ENCODE measurements at places on chromosomes 2 and 18.

DNA sequence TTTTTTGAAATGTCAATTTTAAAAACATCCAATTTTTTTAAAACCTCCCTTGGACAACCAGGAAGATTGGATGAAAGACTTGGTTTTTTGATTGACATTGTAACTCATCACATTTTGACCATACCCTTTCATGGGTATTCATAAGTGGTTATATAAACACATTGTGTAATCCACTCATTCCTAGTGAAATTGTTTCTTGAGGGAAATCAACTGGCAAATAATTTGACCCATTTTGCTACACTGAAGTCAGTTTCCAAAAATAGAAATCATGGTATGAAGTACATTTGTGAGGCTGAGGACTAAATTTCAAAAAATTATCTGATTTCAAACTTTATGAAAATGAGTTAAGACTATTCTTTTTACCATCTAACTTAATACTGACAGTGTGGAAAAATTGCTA, 31.5 kb downstream of the FBXO48 start:
- DNase-seq = no peak

- DNase-seq = no peak
Observed at GRCh38 chr18:58898010-58898799, 33.5 kb downstream of the ZNF532 start.

GRCh38 chr2:110659248-110659647, 18.6 kb downstream of the BUB1 start:
- no peak for DNase-seq

DNA sequence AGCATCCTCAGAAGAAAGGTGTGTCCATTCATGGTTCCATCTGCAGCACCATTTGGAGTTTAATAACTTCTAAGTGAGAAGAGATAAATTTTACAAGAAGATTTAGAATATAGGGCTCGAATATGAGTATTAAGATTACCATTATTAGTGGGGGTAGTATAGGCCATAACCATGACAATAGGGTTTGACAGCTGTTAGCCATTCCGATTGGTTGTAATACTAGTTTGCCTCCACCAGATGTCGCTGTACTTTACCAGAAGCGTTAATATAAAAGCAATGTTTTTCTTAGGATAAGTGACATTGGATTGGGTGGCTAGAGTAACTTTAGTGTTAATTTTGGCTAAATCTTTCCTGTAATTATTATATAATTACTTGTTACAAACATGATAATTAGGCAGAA, 107.5 kb upstream of the SRD5A2 start:
- DNase-seq = no peak

DNA sequence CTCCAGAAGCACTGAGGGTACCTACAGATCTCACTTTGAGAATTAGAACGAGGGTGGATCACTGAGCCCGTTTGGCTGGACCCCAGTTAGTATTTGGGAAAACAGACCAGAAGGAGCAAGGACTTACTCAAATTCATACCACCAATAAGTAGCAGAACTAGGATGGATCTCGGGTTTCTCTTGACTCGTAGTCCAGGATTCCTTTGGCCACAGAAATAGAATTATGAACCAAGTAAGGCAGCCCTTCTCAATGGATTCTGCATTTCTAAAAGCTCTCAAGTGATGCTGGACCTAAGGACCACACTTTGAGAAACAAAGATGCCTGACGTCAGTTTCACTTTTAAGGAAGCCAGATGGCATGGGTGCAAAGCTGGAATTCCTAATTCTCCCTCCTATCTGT, 153.0 kb downstream of the KLHL29 start:
- no peak for DNase-seq

- no peak for DNase-seq
Observed at GRCh38 chr2:39682066-39682692, 16.5 kb downstream of the TMEM178A start.

GRCh38 chr2:148909114-148909513, 34.1 kb downstream of the KIF5C start:
- DNase-seq = no peak

DNA sequence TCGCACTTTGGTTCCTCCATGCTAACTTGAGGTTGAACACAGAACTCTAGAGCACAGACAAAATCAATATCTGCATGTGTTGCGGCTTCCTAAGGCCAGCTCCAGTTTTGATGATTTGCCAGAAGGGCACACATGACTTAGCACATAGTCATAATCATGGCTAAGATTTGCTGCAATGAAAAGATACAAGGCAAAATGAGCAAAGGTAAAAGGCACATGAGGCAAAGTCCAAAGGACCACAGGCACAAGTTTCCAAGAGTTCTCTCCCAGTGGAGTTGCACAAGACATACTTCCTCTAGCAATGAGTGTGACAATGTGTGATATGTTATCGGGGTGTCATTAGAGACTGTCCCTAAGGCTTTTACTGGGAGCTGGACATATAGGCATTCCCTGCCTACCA, 24.2 kb upstream of the CXXC1 start:
- DNase-seq = no peak

GRCh38 chr2:170292415-170292814, 114.5 kb downstream of the MYO3B start:
- DNase-seq = no peak

DNA sequence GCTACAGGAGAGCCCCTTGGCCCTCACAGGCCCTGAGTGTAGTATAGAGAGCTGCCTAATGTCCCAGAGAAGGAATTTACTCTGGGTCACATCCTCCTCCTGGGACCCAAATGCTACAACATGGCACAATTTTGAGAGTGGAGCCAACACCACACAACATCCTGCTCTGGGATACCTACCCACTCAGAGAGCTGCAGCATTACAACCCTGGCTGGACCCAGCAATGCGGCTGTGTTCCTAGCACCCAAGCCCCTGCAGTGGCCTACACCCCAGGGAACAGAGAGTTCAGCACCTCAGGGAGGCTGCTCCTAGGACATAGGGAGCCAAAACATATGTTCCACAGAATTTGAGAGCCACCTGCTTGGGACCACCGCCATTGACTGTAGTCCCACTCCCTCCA, 19.3 kb upstream of the FABP1 start:
- no peak for DNase-seq

GRCh38 chr2:23924589-23925359, 2.1 kb downstream of the ATAD2B start:
- DNase-seq = no peak

- no peak for DNase-seq
Observed at GRCh38 chr2:157986761-157987160, 110.6 kb upstream of the ACVR1 start.

DNA sequence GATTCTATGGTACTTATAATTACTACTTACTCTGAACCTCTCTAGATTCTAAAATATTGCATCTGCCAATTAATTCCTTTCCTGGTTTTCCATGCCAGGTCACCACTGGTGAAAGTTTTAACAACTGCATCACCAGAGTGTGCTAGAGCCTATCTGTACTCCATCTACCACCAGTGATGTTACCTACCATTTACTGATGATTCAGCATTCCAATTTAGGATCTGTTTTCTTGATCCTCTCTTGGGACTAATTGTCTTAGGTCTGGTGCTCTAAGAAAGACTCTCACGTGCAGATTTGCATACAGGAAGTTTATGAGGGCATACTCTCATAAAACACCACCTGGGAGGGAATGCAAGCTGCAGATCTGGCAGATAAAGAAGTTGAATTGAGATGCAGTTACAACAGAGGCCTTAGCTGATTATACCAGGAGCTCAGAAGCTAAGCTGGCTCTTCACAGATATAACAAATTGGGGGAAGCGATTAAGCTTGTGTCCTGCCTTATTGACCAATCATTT, 347.6 kb upstream of the VRK2 start:
- DNase-seq = no peak

GRCh38 chr2:222391743-222392285, 32.5 kb upstream of the SGPP2 start:
- DNase-seq = no peak

DNA sequence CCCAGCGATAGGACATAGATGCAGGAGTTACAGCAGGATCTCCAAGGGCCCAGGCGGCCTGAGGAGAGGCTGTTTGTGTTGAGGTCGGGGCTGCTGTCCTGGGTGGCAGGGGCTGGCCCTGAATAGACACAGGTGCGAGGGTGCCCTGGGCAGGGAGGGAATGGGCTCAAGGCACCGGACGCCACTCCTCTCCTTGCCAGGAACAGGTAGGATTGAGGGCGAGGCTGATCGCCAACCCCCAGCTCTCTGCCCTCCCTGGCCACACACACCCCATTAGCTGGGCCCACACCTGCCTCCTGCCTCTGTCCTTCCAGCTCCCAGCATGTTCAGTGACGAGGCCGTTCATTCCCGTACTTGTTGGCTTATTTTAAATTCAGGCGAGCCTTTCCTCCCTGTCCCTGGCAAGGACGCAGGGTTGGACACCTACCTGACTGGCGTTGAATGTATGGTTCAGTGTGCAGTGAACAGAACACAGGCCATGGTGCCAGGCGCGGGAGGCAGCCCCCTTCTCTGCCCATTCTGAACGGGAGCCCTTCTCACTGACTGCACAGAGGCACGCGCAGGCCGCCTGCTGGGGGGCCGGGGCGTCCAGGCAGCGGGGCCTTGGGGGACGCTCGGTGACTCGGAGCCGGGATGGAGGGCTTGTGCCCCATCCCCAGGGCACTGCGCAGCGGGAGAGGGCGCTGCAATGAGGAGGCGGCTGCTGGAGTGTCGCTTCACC, 41.3 kb upstream of the SNED1 start:
- no peak for DNase-seq

DNA sequence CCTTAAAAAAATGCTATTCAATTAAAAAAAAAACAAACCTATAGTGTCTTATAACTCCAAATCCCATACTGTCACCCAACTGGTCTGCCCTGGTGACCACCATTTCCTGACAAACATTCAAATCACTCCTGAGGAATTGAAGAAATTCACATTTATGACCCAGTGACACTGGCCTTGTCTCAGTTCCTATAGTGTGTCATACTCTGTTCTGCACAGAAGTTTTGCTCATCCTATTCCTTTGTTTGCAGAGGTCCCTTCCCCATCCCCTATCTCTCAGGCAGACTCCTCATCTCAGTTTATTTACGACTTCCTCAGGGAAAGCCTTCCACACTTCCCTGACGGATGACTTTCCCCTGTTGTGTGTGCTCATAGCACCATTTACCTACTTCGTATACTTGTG, 14.7 kb downstream of the ZC3H6 start:
- no peak for DNase-seq

DNA sequence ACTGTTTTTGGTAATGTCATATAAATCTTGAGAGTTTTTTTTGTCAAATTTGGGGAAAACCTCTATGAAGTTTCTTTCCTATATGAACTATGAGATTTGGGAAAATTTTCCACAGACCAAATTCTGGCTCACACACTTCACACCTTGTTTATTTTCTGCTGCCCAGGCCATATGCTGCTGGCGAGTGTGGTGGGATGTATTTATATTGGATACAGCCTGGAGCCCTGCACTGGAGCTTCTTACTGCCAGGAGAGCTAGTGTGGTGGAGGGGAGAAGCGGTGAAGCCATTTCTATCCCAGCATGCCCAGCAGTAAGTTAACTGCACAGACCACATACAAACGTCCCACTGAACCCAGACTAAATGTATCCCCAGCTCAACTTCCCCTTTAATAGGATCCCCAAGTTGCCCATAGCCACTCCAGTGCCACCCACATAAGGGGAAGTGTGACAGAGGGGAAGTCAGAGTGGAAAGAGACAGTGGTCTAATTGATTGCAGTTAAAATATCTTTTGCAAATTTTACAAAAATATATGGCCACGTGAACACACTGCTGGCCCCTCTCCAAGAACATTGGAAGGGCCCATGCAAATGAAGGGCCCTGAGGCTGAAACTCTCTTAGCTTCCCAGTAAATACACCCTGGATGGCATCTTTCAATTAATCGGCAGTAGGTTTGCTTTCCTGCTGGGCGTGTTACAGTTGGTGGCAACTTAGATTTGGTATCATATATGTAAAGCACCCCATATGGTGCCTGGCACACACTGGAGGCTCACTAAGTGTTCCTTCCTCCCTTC, 146.6 kb upstream of the ITGA6 start:
- no peak for DNase-seq

GRCh38 chr2:71757351-71757750, 304.0 kb downstream of the DYSF start:
- no peak for DNase-seq

- DNase-seq = no peak
Observed at GRCh38 chr2:116490511-116491145, 1323.9 kb upstream of the DDX18 start.

- no peak for DNase-seq
Observed at GRCh38 chr2:17272652-17273525, 245.4 kb downstream of the RAD51AP2 start.

- no peak for DNase-seq
Observed at GRCh38 chr2:104781151-104781550, 72.8 kb upstream of the POU3F3 start.

DNA sequence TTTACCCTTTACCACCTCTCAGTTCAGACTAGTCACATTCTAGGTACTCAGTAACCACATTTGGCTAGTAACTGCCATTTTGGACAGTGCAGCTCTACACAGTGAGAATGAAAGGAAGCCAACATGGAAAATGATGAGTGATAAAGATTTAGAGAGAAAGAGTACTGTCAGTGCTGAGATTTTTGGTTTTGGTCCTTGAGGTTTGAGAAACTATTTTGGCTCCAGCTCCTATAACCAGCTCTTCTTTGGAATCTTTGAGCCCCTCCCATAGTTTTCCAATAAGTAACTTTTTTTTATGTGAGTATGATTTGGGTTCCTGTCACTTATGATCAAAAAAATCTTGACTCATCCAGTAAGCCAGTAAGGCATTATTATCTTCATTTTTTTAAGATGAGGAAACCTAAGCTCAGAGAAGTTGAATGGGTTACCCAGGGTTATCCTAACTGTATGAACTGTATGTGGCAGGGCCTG, 173.0 kb downstream of the BABAM2 start:
- no peak for DNase-seq

- no peak for DNase-seq
Observed at GRCh38 chr2:5315041-5315440, 377.1 kb upstream of the SOX11 start.

GRCh38 chr2:166773308-166773949, 114.9 kb upstream of the XIRP2 start:
- DNase-seq = no peak

DNA sequence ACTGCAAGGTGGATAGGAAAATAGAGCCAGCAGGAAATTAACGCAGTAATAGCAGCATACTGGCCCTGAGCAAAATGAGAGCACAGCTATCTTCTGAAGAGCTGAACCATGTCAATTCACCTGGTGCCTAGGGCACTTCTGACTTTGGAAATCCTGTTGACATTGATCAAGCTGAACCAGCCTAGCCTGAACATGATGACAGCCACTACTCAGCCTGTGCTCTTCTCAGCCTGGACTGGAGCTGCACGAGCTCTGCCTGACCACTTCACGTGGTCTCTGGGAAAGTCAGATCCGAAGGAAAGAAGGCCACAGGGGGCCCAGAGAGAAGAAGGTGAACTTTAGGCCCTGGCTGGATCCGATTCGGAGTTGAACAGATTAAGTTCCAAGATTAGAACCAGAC, 421.9 kb downstream of the LPIN1 start:
- DNase-seq = no peak

- no peak for DNase-seq
Observed at GRCh38 chr18:49894517-49895226, 81.3 kb upstream of the ACAA2 start.

DNA sequence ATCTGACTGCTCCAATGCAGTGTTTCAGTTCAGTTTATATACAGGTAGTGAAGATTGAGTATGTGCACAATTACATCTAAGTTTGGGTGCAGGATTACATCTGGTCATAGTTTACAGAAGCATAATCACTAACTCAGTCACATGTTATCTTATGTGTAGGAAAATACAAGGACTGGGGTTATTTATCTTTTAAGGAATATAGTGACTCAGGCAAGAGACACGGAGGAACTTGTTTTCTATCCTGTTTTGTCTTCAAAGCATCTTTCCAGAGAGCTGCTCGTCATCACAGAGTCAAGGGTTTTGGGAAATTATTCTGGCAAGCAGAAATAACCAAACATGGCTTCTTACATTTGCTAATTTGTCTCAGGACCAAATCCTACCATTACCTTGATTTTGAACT, 1371.5 kb upstream of the TMEFF2 start:
- no peak for DNase-seq

Data from stimulated activated CD8-positive, alpha-beta memory T cell treated with anti-CD3 and anti-CD28 coated beads, Interleukin-7, amount 100 ng/mL, for 4 hours (primary cell).